Kidney epithelial cell (primary cell): ENCODE measurements at places on chromosomes 1 and 21.
A peak's percentile ranks its signal among the peaks of the same experiment; 100 is the strongest.

DNA sequence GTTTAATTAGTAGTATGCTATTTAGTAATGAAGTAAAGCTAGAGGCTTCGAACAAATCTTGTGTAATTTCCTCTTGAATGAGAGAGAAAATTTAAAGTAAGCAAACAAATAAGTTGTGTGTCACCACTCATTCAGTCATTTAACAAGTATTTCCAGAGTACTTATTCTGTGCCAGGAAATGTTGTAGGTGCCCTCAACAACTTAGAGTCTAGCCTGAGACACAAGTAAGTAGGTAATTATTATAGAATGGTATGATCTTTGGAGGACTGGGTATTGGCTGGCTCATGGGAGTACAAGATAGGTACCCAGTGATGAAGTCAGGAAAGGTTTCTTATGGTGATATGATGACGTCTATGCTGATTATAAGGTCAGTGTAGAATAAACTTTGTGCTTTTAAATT lies 17.4 kb upstream of the METTL18 start:
- DNase-seq = no peak

GRCh38 chr1:48851638-48852037 lies 74.9 kb upstream of the BEND5 start:
- no peak for DNase-seq

- DNase-seq = no peak
Observed at GRCh38 chr1:41038110-41038509, 16.6 kb upstream of the SLFNL1 start.

GRCh38 chr21:43355266-43355924 lies 71.5 kb downstream of the SIK1 start:
- no peak for DNase-seq

DNA sequence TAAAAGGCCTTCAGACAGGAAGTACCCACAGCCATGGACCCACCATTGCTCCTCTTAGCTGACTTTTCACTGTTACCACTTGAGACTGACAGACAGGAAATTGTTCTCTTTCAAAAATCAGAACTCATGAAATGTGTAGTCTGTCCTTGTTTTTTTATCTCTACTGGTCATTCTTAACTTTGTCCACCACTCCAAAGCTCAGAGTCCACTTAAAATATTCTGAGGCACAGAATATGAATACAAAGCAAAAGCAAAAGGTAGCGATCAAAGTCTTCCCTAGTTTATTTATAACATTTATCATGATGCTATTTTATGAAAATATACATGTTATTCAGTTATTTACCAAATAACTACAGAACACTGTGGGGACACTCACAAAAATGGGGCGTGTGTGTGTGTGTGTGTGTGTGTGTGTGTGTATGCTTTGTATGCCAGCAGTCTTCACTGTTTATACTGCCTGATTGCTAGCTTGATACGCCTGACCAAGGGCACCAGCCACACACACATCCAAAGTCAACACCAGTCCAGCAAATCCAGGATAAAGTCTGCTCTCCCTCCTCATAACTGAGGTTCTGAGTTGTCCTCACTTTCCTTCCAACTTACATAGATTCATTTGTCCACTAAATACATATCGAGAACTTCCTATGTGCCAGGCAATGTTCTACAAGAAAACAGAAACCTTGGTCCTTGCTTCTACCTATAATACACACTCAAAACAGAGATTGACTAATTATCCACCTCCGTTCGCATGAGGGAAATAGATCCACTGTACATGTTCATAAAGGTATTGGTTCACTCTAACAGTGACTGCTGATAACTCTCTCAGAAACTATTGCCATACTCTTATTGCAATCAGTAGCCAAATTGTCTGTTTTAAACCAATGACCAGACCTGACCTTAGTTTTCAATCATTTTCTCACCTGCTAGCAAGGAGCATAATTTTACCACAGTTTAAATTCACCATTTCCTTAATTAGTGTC lies 79.4 kb downstream of the ERICH3 start:
- DNase-seq = no peak

GRCh38 chr1:25347556-25347955 lies 9.4 kb downstream of the TMEM50A start:
- DNase-seq = no peak

DNA sequence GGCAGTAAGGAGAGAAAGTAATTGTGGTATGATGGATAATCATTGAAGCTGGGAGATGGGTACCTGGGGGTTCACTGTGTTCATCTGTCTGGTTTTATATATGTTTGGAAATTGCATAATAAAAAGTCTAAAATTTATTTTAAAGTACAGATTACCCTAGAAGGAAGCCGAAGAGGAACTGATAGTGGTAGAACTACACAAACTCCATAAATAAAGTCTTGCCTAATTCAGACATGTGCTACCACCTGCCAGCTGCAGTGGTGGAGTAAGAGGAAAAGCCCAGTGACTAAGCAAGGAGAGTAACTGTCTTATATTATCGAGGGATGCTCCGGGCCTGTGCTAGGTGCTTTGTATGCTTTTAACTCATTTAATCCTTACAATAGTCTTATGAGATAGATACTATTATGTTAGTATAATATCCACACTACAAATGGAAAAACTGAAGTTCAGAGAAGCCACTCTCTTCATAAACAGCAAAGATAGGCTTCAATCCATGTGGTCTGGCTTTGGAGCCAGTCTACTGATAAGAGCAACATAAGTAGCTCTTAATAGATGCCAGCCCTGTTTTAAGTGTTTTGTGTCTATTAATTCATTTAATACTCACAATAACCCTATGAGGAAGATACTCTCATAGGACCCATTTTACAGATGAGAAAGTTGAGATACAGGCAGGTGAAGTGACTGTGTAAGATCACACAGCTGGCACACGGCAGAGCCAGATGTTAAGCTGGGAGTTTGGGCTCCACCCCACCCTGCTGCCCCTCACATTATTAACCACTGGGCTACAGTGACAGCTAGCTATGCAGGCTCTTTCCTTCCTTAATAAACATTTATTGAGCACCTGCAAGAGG lies 56.8 kb upstream of the HNRNPU start:
- DNase-seq = no peak

GRCh38 chr1:168907053-168907452 lies 178.0 kb upstream of the DPT start:
- DNase-seq = peak; percentile 10

DNA sequence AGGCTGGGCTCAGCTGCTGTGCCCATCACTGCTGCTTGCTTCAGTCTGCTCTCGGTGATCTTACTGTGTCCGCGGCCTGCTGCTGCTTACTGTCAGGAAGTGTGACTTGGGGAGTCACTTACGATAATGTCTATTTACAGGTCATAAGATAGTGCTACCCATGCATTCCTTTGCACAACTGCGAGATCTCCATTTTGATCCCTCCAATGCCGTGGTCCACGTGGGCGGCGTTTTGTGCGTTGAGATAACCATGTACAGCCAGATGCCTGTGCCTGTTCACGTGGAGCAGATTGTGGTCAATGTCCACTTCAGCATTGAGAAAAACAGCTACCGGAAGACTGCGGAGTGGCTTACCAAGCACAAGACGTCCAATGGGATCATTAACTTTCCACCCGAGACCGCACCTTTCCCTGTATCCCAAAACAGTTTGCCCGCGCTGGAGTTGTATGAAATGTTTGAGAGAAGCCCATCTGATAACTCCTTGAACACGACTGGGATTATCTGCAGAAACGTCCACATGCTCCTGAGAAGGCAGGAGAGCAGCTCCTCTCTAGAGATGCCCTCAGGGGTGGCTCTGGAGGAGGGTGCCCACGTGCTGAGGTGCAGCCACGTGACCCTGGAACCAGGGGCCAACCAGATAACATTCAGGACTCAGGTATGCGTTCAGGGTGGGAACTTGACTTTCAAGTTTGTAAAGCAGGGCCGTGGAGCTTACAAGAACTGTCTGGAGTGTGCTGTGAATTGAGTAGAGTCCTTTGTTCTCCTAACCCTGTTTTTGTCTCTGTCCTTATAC lies 24.4 kb upstream of the PWP2 start:
- no peak for DNase-seq

DNA sequence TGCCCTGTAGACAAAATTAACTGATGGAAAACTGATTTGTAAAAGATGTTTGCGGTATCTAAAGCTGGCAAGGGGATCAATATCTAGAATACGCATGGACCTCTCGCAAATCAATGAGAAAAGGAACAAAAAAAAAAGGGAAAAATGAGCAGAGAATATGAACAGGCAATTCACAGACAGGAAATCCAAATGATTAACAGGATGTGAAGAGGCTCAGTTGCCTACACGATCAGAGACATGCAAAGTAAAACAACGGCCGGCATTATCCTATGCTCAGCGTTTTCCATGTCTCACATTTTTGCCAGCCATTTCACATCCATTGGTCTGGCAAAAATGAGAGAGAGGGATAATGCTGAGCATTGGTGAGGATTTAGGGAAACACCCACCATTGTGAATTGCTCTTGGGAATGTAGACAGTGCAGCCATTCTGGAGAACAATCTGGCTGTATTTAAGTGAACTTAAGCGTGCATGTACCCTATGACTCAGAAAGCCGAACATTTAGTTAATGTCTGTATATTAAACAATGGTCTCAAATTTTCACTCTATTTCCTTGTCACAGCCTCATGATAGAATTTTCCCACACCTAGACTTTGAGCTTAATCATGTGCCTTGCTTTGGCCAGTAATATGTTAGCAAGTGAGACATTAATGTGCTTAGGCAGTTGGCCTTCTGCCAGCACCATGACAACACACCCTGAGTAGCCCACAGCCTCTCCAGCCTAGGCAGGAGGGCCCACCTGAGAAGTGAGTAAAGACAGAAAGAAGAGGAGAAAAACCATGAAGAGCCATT lies 61.0 kb upstream of the NBPF3 start:
- peak; percentile 47 for DNase-seq

DNA sequence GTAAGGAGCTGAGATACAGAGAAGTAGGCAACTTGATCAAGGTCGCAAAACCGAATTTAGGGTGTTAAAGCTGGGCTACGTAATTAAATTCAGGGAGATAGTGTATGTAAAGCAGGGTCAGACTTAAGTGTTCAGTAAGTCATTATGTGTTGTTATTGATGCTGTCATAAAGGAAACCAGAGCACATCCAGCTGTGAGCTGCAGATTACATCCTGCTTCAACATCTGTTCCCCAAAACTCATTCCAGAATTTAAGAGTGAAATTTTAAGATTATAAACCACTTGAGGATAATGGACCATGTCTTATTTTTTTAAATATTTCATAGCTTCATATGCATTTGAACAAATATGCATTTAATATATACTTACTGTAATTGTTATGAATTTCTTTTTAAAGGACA lies 49.7 kb downstream of the IVNS1ABP start:
- no peak for DNase-seq

DNA sequence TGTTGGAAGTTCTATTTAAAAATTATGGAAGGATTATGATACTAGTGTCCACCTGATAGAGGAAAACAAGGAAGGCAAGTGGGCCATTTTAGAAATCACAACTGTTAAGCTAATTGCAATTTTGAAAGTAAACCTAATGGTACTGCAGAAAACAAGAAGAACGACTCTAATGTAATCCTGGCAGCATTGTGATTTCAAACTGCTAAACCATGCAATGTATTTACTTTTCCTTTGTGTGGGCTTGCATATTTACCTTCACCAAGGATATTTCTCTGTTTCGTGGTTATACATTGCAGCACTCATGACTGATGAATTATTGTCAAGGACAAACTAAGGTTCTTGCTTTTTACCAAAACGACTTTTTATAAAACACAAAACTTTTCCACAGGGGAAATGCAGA lies 88.1 kb downstream of the TM2D1 start:
- DNase-seq = no peak

- no peak for DNase-seq
Observed at GRCh38 chr1:7915826-7916500, 24.7 kb downstream of the TNFRSF9 start.

- no peak for DNase-seq
Observed at GRCh38 chr1:94228640-94229375, 8.6 kb downstream of the ARHGAP29 start.

GRCh38 chr1:5891137-5891536 lies 101.1 kb downstream of the NPHP4 start:
- no peak for DNase-seq

DNA sequence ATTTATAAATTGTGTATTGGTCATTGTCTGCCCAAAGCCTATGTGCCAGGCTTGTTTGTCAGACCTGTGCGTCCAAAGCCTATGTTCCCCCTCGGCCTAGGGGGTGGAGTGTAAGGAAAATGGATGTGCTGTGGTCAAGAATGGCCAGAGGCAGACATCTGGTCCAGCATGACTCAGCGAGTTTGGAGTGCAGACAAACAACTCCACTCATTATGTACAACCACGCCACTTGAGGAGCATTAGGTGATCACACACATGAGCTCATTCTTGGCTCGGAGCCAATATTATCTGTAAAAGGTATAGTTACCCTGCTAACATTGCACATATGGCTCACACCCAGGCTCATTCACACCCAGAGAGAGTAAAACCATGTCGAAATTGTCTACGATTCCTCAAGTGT lies 1047.6 kb upstream of the ADGRL4 start:
- peak; percentile 60 for DNase-seq

DNA sequence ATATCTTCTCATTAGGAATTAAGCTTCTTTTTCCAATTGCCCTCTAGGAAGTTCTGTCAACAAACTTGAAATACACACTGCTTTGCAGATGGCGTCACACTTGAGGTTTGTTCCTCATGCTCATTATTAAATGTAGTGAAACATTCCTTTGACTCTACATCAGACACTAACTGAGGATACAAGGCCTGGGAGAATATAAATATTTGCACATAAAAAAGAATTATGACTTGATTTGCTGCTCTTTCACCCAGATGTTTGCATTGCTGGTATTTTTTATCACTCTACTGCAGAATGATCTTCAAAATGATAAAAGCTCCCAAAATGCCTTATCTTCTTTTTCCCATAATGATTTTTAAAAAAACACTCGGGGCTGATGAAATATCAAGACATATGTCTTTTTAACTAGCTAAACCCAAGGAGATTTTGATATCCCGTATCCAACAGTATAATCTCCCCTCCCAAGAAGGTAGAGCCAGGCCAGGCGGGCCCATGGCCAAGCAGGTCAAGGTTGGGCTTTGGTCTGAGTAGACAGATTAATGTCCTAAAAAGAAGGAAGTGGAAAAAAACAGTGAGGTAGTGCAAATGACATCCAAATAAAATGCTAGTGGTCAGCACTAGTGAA lies 264.6 kb downstream of the HHIPL2 start:
- no peak for DNase-seq

GRCh38 chr1:70864302-70864701 lies 183.3 kb downstream of the PTGER3 start:
- DNase-seq = no peak

GRCh38 chr1:77316006-77316405 lies 34.2 kb downstream of the AK5 start:
- DNase-seq = peak; percentile 71
